ENCODE measurements at places on chromosomes 7 and 10.

GRCh38 chr10:19096501-19097073 lies 48.0 kb downstream of the MALRD1 start:
- DNase-seq, result no peak

GRCh38 chr10:121628859-121629258 lies 30.6 kb upstream of the FGFR2 start:
- no peak for DNase-seq

- no peak for DNase-seq
These were observed 42.7 kb downstream of the SPDYE5 start for GRCh38 chr7:75534727-75535307.

- no peak for DNase-seq
These were observed 73.2 kb downstream of the PARP12 start for GRCh38 chr7:139989366-139990141.

DNA sequence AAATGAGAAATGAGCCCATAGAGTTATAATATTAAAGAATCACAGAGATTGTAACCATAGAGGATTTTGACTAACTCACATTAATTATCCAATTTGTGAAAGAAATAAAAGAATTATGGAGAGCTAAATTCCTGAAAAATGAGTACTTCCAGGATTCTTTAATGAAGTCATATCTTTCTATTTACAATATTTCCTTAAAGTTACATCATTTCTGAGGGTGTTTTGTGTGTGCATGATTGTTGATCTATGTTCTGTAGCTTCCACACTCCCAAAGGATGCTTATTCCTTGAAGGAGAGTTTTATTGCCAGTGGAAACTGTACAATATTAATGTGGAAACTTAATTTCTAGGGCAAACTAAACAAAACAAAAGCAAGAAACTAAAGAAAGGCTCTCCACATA lies 299.6 kb downstream of the MDFIC start:
- DNase-seq, result no peak

DNA sequence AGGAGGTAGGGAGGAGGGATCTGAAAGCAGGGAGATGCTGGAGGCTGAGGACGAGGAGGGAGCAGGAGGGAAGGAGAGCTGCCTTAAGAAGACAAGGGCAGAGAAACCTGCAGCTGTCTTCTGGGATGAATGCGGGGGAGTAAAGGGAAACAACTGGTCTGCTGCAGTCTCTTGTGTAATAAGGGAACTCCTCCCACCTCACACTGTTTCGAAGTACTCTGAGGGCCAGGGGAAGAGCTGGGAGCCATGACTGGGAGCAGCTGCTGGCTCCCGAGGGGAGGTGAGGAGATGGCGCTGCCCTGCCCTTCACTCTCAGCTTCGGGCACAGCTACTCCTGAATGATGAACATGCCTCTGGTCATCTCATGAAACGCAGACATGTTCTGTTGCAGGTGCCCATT lies 65.1 kb downstream of the CLEC2L start:
- DNase-seq, result no peak

- no peak for DNase-seq
These were observed 79.3 kb downstream of the OAT start for GRCh38 chr10:124339119-124340032.

DNA sequence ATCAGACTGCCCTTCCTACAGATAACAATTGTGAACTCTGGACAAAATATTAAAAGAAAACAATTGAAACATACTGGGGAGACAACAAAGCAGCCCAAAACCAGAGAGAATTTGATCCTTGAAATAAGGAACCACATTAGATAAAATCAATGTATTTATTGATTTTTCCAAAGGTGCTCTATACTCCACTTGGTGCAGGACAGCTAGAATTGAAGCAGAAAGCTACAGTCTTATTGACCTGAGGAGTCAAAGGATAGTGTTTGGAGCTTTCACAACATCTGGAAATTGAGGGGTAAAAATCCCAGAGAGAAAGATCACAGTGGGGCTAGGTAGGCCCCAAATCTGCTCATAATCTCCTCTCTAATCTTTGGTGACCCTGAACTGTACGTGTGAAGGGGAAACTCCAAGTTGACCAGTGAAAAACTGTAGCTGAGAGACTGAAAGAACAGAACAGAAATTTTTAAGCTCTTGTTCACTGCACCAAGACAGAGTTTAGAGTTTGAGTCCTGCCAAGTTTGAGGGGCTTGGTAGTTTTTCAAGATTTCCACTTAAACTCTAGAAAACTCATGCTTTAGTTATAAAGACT lies 70.2 kb downstream of the SAMD9 start:
- DNase-seq, result no peak

- DNase-seq, result no peak
These were observed 343.0 kb downstream of the CRPPA start for GRCh38 chr7:16078076-16078952.

GRCh38 chr7:125136341-125136740 lies 206.7 kb upstream of the POT1 start:
- no peak for DNase-seq

- no peak for DNase-seq
These were observed 55.4 kb upstream of the IGFBP3 start for GRCh38 chr7:45976485-45976856.
